ENCODE measurements at places on chromosomes 2 and 18.

GRCh38 chr2:215579809-215580208 lies 143.9 kb upstream of the FN1 start:
- DNase-seq: no peak

GRCh38 chr2:200394045-200394444 lies 87.6 kb downstream of the SPATS2L start:
- no peak for DNase-seq

DNA sequence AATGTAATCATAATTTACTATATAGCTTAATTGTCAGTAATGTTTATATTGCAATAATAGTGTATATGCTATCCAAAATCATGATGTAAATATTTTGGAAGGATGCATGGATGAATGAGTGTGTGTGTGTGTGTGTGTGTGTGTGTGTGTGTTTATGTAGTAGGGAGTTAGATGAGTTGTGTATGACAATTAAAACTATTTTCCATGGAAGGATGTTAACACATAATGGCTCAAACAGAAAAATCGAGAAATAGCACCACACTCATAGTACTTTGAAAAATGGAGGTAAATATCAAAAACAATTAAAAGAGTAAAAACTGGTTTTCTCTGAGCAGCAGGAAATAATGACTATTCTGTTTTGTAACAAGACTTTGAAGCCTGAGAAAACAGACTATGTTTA lies 8.1 kb upstream of the IL36A start:
- DNase-seq: no peak

DNA sequence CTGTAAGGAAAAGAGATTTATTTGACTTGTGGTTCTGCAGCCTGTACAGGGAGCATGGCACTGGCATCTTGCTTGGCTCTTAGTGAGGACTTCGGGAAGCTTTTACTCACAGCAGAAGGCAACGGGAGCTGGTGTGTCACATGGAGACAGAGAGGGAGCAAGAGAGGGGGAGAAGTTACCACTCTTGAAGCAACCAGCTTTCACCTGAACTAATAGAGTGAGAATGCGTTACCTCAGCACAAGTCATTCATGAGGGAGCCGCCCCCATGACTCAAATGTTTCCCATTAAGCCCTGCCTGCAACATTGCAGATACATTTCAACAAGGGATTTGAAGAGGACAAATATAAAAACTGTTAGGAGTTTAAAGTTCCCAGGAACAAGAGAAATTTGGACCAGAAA lies 190.0 kb downstream of the CYRIA start:
- no peak for DNase-seq

DNA sequence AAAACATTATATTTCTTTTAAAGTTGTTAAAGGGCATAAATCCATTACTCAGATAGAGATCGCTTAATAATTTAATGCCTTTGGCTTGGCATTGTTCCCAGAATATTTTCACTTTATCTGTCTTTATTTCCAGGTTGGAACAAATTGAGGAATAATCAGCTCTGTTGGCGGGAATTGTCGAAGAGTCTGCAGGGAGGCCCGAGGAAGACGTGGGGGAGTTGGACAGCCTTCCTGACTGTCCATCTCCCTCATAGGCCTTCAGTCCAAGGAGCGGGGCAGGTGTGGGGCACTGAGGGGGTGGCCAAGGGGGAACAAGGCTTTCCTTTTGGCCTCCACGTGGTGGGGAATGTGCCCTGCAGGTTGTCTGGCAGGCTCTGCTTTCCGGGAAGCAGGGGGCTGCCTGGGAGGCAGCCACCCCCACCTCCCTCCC lies 179.6 kb downstream of the ZBTB7C start:
- no peak for DNase-seq

DNA sequence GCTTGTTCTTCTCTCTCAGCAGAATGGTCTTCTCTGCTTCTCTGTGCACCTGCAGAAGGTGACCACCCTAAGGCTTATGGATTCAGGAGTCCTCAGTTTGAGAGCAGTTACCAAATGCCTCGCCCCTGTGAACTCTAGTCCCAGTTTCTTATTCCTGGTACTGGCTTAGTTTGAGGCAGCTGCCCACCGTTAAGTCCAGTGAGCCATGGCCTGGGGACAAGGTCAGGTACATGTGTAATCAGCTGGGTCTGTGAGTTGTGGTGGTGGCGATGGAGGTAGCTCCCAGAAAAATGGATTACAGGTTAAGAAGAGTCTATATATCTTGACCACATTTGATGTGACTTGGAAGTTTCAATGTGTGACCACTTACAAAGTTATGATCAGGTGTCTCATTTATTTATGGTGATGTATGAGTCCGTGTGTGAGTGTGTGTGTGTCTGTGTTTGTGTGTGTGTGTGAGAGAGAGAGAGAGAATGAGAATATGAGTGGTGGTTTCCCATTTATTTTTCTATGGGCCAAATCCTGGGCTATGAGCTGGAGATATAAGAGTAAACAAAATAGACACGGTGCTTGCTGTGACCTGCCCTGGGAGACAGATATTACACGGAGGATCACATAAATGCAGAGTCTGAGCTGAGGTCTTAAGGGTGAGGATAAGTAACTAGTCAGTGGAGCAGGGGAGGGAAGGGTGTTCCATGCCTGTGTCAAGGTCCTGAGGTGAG lies 13.0 kb upstream of the IL1RN start:
- DNase-seq: no peak

DNA sequence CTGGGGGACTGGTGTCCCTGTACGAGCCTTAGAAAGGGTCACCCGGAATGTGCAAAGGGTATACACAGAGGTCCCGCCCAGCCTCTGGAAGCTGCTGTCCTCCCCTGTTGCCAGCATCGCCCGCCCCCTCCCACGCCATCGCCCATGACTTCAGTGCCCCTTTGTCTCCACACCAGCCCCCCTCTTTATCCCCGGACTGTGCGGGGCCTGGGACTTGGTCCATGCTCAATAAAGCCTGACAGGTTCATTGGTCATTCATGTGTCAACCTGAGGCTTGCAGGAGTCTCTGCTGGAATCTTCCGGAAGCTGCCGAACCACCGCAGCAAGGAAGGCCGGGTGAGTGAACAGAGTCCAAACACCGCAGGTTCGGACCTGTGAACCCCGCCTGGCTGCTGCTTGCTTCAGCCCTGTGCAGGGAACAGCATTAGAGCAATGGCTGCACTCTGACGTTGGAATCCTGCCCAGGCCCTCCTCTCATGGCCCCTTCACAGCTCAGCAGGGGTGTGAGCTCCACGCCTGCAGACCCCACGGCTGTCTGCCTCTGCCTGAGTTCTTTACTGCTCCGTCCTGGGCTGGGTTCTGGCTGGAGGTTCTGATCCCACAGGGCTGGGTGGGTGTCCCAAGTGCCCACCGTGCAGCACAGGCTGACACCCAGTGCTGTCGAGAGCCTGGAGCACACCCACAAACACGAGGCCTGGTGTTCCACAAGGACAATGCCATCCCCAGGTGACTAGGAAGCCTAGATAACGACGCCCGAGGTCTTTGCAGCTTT lies 96.5 kb downstream of the SEPTIN10 start:
- no peak for DNase-seq

DNA sequence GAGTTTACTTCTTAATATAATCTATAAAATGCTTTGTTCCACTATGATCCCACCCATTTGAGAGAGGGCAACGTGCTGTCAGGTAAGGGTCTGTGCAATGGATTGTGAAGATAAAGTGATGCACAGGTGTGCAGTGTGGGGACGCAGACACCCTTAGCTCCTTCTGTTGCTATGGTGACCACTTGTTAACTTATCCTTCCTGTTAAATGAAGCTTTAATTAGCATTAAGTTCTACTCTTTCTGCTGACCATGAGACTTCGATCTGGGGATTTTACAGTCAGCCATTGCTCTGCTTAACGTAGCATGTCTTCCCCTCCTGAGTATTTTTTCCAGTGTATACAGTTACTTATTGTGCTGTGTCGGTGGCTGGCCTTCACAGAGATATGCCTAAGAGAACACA lies 23.1 kb upstream of the ALKAL2 start:
- no peak for DNase-seq

- DNase-seq: no peak
Observed at GRCh38 chr2:185338104-185338503, 400.5 kb upstream of the FSIP2 start.

Data from stimulated activated CD8-positive, alpha-beta memory T cell treated with anti-CD3 and anti-CD28 coated beads, Interleukin-4, amount 100 ng/mL, for 24 hours (primary cell).